ENCODE measurements at places on chromosomes 1 and 21.
A peak's percentile ranks its signal among the peaks of the same experiment; 100 is the strongest.

DNA sequence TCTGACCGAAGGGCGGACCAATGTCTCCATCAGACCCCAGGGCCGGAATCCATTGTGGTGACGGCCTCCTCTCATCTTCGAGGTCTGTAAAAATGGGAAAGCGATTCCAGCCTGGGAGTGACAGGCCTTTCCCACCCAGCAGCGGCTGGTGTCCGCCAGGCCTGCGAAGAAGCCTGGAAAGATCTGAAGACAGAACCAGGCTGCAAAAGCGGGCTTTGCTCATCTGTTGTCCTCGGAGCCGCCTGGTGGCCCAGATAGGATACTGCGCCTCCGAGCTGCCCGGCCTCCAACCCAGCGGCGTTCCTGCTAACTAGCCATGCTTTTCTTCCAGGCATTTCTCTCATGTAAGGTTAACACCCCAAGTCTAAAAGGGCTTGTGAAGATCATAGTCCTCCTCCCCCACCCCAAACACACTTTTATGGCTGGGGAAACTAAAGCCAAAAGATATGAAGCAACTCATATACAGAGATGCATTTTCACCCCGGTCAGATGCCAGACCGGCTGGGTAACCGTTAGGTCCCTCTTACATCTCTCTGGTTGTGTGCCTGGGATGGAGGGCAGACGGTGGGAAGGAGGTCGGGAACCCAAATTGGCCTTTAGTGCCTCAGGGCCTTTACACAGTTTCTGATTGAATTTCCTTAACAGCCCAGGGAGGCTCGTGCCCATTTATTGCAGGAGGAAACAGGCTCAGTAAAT lies 1.9 kb upstream of the DHRS3 start:
- peak; percentile 80 for DNase-seq

- no peak for DNase-seq
Measured at GRCh38 chr1:155242805-155243358, 12.4 kb downstream of the ENTREP3 start.

GRCh38 chr1:174785510-174785909 lies 214.2 kb upstream of the CACYBP start:
- no peak for DNase-seq

DNA sequence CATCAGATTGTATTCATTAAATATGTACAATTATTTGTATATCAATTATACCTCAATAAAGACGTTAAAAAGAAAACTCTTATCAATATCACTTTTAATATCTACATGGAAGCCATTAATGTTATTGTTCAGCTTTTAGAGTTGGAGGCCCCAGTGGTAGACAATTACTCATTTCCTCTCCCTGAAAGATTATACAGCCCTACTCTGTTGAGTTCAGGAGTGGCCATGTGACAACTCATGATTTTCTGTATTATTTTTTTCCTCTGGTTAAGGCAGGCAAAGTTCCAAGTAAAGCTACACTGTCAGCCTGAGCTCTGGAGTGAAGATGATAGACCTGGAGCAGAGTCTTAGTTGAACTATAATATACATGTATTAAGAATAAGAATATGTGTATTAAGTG lies 247.9 kb upstream of the B3GALT2 start:
- no peak for DNase-seq

- peak; percentile 73 for DNase-seq
Measured at GRCh38 chr21:39452970-39453342, 1.2 kb downstream of the SH3BGR start.

- DNase-seq, result no peak
Measured at GRCh38 chr1:34086561-34086960, 78.5 kb downstream of the CSMD2 start.

- DNase-seq, result peak; percentile 82
Measured at GRCh38 chr1:109113590-109114341, at the start of gene ELAPOR1. ELAPOR1 (plus strand) TSS chr1:109114115; CDS start chr1:109114184, 69 bp downstream.

GRCh38 chr1:198846556-198846955 lies 207.7 kb downstream of the PTPRC start:
- peak; percentile 7 for DNase-seq

- no peak for DNase-seq
Measured at GRCh38 chr1:57272150-57272549, 151.7 kb downstream of the DAB1 start.

DNA sequence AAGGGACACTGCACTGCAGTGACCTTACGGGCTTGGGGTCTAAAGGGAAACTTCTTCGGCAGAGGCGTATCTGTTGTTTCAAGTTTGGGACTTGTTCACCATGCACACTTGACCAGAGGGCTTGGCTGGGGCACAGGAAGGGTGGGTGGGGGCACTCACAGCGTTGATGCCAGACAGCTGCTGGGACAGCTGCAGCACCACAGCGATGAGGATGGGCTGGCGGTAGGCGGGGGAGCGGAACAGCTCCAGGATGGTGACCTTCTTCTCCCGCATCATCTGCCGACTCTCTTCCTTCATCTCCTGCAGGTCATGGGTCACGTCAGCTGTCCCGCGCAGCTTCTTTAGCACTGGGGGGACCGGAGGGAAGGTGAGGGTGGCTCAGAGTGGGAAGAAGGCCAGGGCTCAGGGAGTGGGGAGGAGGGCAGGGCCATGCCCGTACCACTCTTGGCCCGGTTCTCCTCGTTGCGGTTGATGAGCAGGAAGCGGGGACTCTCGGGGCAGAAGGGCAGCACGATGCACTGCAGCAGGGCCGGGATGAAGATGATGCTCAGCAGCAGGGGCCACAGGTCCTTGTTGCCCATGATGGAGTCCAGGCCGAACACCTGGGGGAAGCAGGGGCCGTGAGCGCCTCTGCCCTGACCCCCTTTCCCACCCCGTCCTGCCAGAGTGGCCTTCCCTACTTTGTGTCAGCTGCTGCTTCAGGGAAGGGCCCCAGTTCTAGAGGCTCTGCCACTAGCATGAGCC lies 29.1 kb downstream of the SLC2A1 start:
- no peak for DNase-seq

DNA sequence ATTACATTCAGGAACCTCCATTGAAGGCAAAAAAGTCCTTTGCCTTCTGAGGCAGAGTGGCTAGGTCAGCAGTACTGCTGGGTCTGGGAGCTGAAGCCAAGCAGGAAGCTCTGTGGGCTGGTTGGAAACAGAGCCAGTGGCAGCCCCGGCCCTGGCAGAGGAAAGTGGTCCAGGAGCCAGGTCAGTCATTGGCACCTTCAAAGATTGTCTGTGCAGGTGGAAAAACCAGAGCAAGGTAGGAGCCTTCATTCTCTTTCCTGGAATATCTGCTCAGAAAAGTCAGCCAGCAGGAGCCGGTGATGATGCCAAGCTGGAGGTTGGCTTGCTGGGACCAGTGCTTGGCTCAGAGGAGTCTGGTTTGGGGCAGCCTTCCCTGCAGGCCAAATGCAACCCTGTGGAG lies 12.5 kb upstream of the DISP3 start:
- no peak for DNase-seq

Measured in head of caudate nucleus (tissue), 42 donors.